ENCODE measurements at places on chromosomes 3 and 15.

GRCh38 chr15:26929588-26929987 is 41.4 kb upstream of the GABRG3 start:
- no peak for DNase-seq

GRCh38 chr3:102235679-102236078 is 199.1 kb upstream of the ZPLD1 start:
- DNase-seq, result no peak

DNA sequence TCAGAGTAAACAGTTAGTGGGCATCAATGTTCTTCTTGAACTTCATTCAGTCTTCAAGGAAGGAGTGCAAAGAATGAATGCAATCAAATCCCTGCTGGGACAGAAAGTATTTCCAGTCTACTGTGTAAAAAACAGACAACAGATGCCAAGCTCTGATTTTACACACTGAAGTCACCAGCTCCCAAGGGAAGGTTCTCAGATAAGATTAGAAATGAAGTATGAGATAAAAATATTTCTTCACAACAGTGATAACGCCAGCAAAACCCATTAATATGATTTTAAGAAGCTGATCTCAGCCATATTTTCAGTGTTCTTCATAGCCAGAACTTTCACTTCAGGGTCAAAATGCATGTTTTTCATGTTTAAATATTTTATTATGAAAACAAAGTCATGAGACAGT is 265.6 kb downstream of the CTNNB1 start:
- no peak for DNase-seq

GRCh38 chr15:97490429-97490828 is 470.1 kb upstream of the ARRDC4 start:
- no peak for DNase-seq

DNA sequence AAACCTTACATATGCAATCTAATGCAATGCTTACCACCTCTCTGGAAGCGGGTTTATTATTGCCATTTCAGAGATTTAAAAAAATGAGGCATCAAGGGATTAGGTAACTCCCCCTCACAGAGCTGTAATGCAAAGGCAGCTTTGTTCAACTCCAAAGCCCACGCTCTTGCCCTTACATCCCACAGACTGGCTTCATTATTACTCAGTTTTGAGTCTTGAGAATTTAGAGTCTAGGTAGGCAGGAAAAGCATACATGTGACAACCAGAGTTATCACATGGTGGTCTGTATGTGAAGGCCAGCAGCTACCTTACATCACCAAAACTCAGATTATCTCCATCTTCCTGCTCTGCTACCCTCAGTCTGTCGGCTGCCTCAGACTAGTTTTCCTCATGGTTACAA is 326.9 kb downstream of the UACA start:
- DNase-seq, result peak; percentile 56

GRCh38 chr15:66706840-66707239 is 4.8 kb downstream of the SMAD6 start:
- no peak for DNase-seq

DNA sequence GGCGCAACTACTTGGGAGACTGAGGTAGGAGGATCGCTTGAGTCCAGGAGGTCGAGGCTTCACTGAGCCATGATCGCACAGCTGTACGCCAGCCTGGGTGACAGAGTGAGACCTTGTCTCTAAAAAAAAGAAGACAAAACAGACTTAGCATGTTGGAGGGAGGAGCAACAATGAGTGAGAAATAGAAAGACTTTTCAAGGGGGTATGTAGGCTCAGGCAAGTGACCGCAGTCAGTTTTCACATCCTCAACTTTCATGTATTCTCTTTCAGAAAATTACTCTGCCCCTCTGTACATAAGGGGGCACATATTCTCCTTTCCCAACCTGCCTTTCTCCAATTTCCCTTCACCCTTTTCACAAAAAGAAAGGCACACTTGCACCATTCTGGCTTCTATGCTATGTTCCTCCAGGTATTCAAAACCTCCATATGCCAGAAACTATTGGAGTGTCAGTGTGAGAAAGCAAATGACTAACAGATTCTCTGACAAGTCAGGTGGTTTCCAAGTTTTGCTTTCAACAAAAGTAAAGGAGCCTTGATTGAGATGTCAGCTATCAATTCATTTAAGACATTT is 7.6 kb downstream of the NSUN3 start:
- DNase-seq, result peak; percentile 20

DNA sequence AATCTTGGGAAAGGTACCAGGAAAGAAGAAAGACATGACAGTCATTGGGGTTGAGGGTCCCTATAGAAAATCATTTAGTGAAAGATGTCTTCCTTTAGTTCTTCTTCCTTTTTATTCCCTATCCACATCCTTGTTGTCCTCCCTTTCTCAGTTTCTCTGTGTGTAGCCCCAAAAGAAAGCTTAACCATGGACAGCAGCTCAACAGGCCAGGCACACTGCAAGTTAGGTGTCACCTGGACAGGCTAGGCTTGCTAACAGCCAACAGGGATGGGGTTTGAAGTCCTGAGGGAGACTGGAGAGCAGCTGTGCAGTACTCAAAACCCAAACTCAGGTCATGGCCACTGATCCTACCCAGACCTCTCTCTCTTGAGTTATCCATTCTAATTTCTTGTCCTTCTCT is 543.1 kb downstream of the TUSC7 start:
- no peak for DNase-seq

Measured in GM10248 (cell line).